ENCODE measurements at places on chromosomes 12 and 14. TPM values are rescaled to one million over a fixed set of nuclear protein-coding genes. Genes with fewer than 3 reads are reported as not detected.

GRCh38 chr14:32821964-32822653, 116.6 kb upstream of the NPAS3 start:
- no peak for DNase-seq

GRCh38 chr14:46322076-46322475, 329.5 kb downstream of the RPL10L start:
- DNase-seq, result no peak

GRCh38 chr12:100166232-100166631, 23.6 kb upstream of the BLTP3B start:
- no peak for DNase-seq

The SLC17A8 gene
- total RNA-seq, result 11.0 TPM

The CLEC9A gene
- not detected for total RNA-seq

The LIMA1 gene
- 12.6 TPM for total RNA-seq

The DPPA3 gene
- not detected for total RNA-seq
